ENCODE measurements at places on chromosomes 2 and 18.

GRCh38 chr2:107645586-107645985 is 181.1 kb upstream of the RGPD4 start:
- DNase-seq = no peak

GRCh38 chr2:219803294-219803693 is 175.9 kb downstream of the SLC4A3 start:
- no peak for DNase-seq

GRCh38 chr2:226717719-226718118 is 81.9 kb downstream of the IRS1 start:
- no peak for DNase-seq

- DNase-seq = no peak
These were observed 11.7 kb upstream of the NAPG start for GRCh38 chr18:10514082-10514481.

GRCh38 chr2:60962528-60962927 is 55.0 kb upstream of the PEX13 start:
- no peak for DNase-seq

DNA sequence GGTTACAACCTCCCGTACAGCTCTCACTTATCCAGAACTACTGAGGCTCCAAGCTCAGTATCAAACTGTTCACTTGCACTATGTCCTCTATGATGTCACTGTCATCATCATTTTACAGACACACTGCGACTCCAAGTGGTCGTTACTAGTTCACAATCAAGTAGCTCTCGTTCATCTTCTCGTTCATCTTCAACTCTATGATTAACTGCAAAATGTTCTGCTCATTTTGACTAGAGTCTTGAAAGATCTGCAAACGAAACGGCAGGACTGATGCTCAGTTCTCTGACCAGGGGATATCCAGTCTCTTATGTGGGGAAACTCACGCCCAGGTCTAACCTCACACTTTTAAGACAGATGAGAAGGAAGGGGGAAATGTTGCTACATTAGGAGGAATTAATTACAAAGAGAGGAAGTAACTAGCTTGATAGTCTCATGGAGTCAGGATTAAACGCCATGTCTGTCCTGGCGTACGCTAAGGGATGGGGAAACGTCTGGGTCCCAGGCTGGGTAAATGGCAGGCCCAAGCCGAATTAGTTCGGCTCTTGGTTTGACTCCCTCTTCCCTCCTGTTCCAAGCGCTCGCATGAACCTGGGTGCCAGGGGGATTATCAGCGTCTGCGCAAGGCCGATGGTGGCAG is 794 bp upstream of the CHCHD5 start:
- no peak for DNase-seq

- DNase-seq = peak; percentile 92
These were observed 5.1 kb upstream of the MTERF4 start for GRCh38 chr2:241107031-241107783.

GRCh38 chr18:76255070-76255683 is 239.9 kb downstream of the ZNF516 start:
- DNase-seq = no peak

- no peak for DNase-seq
These were observed 163.0 kb downstream of the PHLPP1 start for GRCh38 chr18:62878305-62878704.

DNA sequence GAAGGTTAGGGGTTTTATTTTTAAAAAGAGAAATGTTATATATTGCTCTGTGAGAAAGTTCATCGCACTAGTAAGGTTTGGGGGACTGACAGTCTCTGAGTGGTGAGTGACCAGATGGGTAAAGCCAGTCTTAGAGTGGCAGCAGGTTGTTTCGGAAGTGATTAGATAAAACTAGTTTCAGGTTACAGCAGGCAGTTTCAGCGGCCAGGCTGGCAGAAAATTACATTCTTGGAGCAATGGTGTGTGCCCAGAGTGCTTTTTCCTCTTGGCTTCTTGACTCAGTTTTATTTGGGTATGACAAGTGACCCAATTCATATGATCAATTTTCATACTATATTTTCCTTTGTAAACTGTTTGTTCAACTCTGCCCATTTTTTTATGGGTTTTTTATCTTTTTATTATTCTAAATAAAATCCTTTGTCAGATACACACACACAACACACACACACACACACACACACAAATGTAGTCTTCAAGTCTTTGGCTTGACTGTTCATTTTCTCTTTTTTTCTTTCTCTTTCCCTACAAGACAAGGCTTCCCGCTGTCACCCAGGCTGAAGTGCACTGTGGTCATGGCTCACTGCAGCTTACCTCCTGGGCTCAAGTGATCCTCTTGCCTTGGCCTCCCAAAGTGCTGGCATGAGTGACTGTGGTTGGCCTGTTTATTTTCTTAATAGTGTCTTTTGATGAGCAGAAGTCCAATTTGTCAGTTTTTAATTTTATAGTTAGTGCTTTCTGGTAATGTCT is 30.9 kb downstream of the RALBP1 start:
- peak; percentile 66 for DNase-seq

DNA sequence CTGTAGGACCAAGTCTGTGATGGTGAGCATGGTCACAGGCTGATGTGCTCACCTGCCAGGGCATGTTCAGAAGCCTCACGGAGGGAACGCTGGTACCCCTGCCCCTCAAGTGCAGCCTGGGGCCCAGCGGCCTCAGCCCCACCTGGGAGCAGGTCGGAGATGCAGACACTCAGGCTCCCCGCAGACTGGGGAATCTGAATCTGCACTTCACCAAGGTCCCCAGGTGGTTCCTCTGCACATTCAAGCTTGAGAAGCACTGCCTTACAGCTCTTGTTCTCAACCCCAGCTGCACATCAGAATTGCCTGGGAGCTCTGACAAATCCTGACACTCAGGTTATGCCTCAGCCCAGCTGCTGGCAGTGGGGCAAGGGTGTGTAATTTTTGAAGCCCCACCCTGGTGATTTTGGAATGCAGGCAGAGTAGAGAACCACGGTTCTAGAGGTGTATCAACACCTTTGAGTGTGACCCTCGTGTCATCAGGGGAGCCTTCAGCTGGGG is 54.8 kb downstream of the CRACDL start:
- no peak for DNase-seq

DNA sequence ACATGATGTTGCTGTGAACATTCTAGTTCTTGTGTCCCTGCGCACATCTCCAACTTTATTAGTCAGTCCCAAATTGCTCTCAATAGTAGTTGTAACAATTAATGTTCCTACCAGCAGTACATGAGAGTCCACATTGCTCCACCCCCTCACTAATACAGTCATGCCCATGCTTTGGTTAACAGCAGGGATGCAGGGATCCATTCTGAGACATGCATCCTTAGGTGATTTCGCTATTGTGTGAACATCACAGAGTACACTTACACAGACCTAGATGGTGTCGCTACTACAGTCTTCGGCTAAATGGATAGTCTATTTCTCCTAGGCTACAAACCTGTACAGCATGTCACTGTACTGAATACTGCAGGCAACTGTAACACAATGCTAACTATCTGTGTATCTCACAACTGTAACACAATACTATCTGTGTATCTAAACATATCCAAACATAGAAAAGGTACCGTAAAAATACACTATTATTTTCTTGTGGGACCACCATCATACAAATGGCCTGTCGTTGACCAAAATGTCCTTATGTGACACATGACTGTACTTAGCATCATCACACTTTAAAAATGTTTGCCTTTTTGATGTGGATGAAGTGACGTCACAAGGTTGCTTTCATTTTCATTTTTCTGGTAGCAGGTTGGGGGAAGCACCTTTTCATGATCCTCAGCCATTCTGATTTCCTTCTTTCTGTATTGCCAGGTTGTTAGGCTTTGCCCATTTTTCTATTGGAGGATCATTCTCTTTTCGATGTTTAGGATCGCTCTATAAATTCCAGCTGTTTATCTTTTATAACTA is 82.9 kb upstream of the RNF152 start:
- DNase-seq = no peak

- no peak for DNase-seq
These were observed 2.7 kb upstream of the SERTAD2 start for GRCh38 chr2:64656379-64656778.

GRCh38 chr2:60104514-60105505 is 448.6 kb downstream of the BCL11A start:
- no peak for DNase-seq

DNA sequence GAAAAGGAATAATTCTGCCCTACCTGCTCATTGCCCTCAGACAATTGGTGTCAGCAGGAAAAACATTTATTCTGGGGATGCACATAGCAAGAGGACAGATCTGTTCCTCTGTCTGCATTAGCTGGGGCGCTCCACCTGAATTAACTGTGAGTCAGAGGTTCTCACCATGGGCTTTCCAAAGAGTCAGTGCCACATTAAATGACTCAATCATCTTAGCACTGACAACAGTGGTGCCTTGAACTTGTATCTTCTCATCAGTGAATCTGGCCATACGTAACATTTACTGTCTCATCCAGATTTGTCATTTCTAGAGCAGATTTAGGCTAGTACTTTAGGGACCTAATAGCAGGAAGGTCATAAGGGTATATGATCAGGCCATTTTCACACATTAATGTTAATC is 358.1 kb upstream of the CRIM1 start:
- no peak for DNase-seq

DNA sequence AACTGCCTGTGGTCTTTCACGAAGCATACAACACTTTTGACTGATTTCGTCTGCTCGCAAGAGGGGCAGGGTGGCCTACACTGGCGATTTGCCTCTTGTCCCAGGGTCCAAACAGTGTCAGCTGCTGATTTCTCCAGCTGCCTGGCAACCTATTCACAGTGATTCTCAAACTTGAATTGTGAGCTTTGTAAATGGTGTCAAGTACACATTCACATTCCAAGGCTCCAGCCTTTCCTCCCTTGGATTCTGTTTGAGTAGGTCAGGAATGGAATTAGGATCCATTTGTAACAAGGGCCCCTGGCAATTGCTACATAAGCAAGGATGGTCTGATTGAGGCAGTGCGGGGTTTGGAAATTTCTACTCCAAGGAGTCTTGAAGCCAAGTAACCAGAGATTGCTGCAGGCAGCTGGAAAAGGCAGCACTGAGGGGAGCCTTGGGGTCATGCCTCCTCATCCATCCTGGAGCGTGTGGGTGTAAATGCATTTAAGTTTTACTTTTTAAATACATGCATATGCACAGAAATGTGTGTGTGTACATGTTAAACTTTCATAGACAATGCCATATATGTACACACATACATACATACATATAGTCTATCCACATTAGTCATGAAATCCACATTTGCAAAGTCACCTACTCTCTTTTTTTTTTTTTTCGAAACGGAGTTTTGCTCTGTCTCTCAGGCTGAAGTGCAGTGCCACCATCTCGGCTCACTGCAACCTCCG is 86.8 kb upstream of the UXS1 start:
- DNase-seq = no peak

GRCh38 chr2:72033636-72034035 is 114.0 kb downstream of the CYP26B1 start:
- DNase-seq = no peak

GRCh38 chr2:86633155-86633651 is 9.5 kb upstream of the RNF103 start:
- peak; percentile 50 for DNase-seq

- no peak for DNase-seq
These were observed 1682.3 kb upstream of the PIK3C3 start for GRCh38 chr18:40272630-40273231.

- peak; percentile 4 for DNase-seq
These were observed 1541.9 kb upstream of the PIK3C3 start for GRCh38 chr18:40413160-40413559.

- no peak for DNase-seq
These were observed 245.7 kb downstream of the SP3 start for GRCh38 chr2:173719471-173719870.

DNA sequence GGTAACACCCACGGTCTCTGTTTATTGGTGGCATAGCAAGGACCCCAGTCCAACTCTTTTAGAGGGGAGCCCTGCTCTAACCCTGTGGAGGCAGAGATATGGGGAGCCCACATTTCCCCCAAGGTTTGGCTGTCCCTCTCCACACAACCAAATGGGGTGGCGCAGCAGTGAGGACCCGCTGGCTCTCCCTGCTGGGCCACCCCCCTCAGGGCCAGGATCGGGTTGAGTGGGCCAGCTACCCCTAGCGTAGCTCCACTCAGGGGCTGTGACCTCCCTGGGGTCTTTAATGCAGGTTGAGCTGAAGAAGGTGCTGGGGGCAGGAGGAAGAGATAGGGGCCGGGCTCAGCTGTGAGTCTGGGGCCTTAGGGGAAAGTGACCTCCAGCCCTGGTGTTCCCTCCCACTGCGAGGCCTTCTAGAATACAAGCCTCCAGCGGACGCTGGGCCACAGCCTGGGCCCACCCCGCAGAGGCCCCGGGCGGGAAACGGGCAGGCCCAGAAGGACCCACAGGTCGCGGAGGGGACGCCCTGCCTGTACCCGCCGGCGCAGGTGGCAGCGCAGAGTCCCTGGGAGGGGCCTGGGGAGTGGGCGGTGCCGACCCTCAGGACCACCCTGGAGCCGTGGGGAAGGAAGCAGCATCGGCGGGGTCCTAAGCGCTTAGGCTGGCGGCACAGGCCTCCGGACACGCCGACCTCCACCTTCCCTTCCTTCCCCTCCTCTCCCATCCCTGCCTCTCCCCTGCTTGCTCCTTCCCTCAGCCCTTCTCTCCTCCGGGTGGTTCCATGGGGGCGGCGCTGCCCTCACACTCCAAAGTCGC is 9.6 kb downstream of the CROCC2 start:
- DNase-seq = no peak

- DNase-seq = no peak
These were observed 61.5 kb downstream of the TNS1 start for GRCh38 chr2:217941339-217941738.

DNA sequence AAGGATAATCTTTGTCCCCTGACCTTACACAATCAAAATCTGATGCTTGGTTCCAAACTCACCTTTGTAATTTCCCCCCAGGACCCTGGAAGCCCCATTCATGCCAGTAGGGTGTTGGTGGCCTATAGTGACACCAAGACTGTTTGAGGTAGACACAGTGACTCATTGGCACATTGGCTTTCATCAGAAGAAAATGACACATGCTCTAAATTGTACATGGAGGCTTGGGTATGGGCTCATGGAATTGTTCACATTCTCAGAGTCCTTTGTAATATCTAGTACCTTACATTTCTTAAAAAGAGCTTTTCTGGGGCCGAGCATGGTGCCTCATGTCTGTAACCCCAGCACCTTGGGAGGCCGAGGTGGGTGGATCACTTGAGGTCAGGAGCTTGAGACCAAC is 61.2 kb upstream of the LRPPRC start:
- no peak for DNase-seq

DNA sequence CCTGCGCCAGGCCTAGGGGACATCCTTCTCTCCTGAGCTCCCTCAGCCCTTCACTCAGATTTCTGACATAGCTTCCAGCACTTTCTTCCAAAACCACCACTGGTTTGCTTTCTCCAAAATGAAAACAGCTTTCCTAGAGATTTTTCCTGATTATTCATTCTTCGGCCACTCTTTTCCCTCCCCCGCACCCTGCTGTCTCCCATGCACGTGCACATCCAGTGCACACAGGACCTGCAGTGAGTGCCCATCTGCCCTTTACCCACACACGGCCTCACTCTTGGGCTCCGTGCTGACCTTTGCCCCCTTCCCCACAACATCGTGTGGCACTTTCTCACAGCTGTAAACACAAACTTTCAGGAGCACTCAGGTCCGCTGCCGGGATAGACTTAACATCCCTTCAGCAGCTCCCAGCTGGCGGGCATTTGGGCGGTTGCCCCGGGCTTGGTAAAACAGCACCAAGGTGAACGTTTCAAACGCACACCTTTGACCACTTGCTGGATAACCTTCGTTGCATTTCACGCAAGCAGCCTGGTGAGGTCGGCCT is 25.8 kb downstream of the KIF1A start:
- DNase-seq = no peak

- DNase-seq = no peak
These were observed 117.5 kb upstream of the CRIM1 start for GRCh38 chr2:36238106-36238505.

GRCh38 chr18:50315100-50315871 is 27.8 kb upstream of the CXXC1 start:
- no peak for DNase-seq

- DNase-seq = no peak
These were observed 282.0 kb upstream of the SIX2 start for GRCh38 chr2:45291296-45291701.

All from NCI-H524 (cell line).